ENCODE measurements at places on chromosomes 7 and 10. TPM values are rescaled to one million over a fixed set of nuclear protein-coding genes. Genes with fewer than 3 reads are reported as not detected.

The GIMAP2 gene
- 0.58 TPM for total RNA-seq

The FOXP2 gene
- 10.9 TPM for total RNA-seq

The IDI2 gene
- not detected for total RNA-seq

The ADRA2A gene
- total RNA-seq, result not detected

The VWDE gene
- total RNA-seq, result not detected

The STAM gene
- total RNA-seq, result 28.4 TPM

The ATP5F1C gene
- 309 TPM for total RNA-seq

The ADAMTS14 gene
- 29.4 TPM for total RNA-seq

The SPDYE6 gene
- 0.15 TPM for total RNA-seq

The GPR37 gene
- total RNA-seq, result 4.5 TPM

The TAS2R41 gene
- total RNA-seq, result 0.17 TPM
